HEK293T (cell line): ENCODE measurements at places on chromosomes 7 and 10.
A peak's percentile ranks its signal among the peaks of the same experiment; 100 is the strongest.

DNA sequence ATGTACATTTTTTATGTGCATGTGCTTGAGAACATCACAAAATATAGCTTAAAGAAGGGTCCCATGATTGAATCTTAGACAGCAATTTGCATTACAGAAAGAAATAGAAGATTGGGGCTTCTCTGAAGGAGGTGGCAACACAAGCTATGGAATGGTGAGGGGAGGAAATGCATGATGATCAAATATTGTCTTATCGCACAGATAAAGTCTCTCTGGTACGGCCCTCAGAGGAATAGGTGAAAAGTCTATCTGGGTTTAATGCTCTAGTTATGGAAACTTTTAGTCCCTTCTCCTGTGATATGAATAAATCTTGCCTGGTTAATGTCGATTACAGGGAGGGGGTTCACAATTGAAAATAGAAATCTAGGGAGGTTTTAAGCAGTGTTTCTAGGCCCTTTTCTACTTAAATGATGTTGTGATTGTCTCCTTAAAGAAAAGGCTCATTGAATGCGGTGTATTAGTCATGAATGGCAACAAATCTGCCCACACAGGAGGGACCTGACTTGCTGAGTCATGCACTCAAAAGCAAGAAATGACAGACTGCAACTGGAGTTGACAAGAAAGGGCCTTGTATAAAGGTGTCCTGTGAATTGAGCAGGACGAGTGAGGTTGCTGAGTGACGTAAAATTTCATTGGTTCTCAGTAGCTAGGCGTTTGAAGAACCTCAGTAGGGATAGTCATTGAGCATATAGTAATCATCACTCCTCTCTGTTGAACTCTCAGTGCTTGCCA is 133.4 kb upstream of the CSTF2T start:
- DNase-seq = no peak

- peak; percentile 22 for DNase-seq
Observed at GRCh38 chr7:50679218-50680007, 103.3 kb downstream of the GRB10 start.

DNA sequence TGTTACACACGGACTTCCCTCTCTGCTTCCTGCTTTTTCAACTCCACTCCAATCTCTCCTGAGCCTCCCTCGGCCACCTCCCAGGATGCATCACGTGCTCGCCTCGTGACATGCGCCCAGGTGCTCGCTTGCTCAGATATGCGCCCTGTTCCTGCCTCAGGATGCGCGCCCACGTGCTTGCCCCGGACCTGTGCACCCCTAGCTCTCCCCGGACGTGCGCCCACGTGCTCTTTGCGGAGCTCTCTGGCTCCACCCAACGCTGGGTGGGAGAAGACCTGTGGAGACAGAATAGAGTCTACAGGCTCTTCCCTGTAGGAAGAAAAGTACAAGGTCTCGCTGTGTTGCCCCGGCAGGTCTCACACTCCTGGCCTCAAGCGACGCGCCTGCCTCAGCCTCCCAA is 23.1 kb downstream of the PARD3 start:
- no peak for DNase-seq

DNA sequence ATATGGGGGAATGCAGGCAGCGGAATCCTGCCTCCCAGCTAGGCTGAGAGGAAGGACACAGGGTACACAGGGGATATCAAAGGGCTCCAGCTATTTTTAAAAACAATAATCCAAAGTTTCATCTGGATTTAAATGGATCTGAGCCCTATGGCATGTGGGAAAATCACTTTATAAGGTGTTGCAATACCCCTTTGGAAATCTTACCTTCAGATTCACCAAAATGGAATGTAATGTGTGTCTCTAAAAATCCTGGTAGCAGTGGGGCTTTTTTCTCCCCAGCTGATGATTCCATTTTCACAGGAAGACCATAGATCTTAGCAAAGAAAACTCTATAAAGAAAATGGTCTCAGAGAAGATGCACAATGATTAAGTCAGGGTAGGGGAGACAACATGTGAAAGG is 722.2 kb downstream of the PARD3 start:
- no peak for DNase-seq

GRCh38 chr10:29277296-29277695 is 11.6 kb upstream of the LYZL1 start:
- DNase-seq = no peak

DNA sequence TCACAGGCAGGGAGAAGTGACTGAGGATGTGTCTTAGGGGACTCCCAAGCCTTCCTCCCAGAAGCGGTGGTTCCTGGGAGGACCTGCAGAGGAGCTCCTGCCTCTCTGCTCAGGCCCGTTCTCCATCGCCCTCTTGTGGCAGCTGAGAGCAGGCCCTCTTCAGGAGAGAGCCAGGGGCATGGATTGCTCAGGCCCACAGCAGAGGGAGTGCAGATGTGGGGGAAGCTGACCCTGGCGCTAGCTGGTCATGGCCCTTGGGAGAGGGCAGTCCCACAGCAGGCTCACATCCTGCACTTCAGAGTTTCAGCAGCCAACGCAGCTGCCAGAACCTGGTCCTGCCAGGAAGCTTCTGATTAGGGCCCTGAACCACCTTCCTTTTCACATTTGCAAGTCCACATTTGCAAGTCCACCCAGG is 94.8 kb upstream of the TARP start:
- DNase-seq = peak; percentile 75

- DNase-seq = no peak
Observed at GRCh38 chr7:8638076-8638475, 204.7 kb downstream of the NXPH1 start.

DNA sequence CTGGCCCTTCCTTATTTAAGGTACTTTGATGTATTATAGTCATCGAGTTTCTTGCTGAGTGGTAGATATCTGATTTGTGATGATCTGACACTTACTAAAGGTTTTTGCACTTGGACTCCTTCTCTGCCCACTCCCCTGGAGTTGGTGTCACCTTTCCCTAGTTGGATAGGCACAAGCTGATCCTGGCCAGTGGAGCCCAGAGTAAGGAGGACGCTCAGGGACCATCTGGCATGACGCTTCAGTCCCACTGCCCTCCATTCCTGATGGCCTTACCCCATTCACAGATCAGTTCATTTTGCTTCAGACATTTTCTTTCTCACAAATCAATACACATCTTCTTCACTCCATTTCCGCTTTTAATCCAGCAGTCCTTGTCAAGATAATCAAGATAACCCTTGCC is 20.1 kb downstream of the ASB15 start:
- no peak for DNase-seq

GRCh38 chr10:73368238-73368637 is 9.6 kb upstream of the CFAP70 start:
- no peak for DNase-seq
